ENCODE measurements at places on chromosomes 5 and 9. TPM values are rescaled to one million over a fixed set of nuclear protein-coding genes. Genes with fewer than 3 reads are reported as not detected.

DNA sequence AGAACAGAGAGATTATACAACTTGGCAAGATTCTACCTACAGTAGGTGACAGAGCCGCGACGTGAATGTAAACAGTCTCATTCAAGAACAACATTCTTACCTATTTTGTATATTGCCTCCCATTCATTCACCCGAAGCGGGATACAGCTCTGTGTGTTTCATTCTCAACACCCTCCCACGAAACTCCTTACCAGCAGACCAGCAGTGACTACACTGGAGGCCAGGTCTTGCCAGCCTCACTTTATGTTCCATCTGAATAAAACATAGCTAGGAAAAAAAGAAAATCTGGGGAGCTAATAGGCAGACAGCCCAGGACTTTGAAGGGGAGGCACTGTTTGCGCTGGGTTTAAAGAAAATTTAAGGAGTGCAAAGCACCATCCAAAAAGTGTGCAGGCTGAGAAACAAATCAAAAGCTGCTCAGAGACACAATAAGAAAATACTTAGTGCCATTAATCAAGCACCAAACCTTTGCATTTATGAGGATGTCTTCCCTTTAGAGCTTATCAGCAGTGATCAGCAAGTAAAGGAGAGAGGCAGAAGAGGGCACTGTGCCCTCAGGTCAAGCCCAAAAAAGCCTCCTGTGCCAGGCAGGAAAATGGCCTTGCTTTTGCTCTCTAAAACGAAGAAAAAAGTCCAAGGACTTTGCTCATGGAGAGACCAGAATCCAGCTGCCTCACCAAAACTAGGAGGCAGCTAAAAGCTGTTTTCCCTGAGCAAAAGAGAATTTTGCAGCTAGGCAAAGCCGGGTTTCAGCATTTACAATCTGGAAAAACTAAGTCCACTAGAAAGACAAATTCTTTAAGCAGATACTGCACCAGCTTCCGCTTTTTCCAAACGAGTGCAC is 295.1 kb downstream of the BNC2 start:
- DNase-seq, result no peak

GRCh38 chr5:176625966-176626875 is 4.1 kb downstream of the SNCB start:
- no peak for DNase-seq

GRCh38 chr5:36880761-36881160 is 4.2 kb downstream of the NIPBL start:
- DNase-seq, result no peak

DNA sequence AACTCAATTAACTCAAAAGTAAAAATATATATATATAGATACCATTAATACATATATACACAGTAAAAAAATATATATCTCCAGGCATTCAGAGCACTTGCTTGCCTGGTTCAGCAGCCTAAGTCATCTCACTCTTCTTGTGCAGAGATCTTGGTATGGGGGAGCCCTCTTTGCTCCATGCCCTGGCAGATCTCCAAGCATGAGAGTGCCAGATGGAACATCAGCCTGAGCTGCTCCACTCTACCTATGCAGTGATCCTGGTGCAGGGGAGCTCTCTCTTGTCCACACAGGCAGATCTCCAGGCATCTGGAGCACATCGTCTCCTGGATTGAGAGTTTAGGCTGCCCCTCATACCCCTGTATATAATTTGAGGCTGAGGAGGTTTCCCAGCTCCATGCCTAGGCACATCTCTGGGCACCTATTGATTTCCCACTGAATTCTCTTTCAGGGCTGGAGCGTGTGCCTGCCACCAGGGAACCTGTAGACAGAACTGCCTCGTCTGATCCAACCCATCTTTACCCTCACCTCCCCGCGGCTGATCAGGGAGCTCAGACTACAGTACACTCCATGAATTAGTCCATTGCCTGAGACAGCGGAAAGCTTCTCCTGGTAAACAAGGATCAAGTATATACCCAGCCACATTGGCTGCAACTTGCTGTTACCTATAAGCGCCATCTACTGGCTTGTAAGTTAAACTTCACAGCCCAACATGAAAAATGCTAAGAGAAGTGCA is 342.4 kb upstream of the GRIA1 start:
- DNase-seq, result peak; percentile 83

DNA sequence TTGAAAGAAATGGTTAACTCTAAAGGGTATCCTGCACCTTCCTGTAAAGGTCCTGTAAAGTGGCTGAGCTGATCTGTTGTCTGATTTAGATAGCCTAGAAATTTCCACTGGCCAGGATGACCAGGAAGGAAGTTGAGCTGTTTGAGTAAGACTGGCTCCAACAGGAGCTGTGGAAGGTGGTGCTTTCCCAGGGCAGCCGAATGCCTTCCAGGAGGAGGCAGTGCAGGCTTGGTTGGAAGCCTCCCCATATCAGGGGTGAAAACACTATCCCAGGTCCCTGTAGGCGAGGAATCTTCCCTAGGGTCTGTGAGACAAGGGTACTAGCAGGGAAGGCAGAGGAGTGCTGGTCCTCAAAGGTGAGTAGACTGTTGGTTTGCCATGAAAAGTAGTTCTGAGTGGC is 98.4 kb downstream of the LIX1 start:
- peak; percentile 90 for DNase-seq

- DNase-seq, result no peak
Measured at GRCh38 chr9:127546125-127546832, 65.8 kb upstream of the STXBP1 start.

GRCh38 chr9:79583952-79584654 is 12.3 kb downstream of the TLE4 start:
- peak; percentile 41 for DNase-seq

DNA sequence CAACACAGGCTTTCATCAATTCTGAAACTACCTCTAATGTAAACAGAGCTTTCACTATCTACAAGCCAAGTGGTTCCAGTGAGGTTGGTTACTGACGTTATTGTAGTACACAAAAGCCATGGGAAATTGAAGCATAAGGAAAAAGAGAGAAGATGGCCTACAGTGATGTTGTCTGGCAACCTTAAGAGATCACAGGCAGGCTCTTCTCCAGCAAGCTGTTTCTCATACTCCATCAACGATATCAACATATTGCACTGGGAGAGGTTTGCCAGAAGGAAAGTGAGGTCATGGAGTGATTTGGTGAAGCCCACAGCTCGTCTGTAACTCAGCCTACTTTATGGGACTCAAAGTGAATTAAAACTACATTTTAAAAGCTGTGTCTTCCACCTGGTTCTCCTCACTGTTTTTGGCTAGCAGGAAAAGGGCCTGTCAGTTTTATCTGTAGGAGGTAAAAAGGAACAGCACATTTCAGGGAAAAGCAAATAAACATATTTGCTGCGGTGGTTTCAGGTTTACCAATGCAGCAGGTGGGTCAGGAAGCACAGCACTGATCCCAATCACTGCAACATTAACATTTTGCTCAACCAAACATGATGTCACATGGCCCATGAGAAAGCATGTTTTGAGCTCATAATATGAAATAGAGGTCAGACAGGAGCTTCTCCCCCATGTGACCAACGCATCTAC is 72.9 kb downstream of the ARSB start:
- DNase-seq, result no peak

LCN12 gene
- 0.68 TPM for polyA plus RNA-seq

DNA sequence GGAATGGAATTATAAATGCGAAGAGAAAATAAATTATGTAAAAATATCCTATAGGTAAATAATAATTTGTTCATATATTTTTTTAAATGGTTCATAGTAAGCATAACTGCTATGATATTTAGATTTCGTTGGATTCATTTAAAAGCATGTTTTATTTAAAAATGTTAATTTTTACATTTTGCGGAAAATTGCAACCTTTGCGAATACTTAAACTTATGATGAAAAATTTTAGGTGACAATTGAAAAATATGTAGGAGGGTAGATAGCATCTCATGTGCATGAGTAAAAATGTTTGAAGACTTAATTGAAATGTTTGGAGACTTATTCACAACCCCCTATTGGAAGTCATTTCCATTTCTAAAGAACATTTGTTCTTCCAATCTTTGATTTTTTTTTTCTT is 4.1 kb upstream of the FEM1C start:
- no peak for DNase-seq

DNA sequence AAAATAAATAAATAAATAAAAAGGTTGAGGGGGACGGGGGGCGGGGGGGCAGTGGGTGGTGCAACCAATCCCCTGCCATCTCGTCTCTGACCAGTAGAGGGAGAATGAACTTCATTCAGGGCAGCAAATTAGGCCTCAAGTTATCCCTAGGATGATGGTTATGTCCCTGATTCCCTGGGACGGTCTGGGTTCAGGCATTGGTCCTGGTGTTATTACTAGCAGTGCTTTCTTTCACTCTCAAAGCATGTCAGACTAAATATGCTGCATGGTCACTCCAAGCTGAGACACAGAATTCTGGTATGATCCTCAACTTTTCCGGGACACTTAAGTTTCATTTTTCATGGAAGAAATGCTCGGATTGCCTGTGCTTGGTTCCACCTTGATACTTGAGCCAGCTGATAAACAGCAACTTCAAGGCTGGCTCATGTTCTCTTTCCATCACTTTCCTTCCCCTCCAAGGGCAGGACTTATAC is 59.4 kb downstream of the DAP start:
- DNase-seq, result peak; percentile 81

EGFL7 gene
- polyA plus RNA-seq, result 38.2 TPM

SPEF2 gene
- 0.21 TPM for polyA plus RNA-seq

Measured in GM23338 (cell line).